Posterior cingulate gyrus (tissue), 11 donors: ENCODE measurements at places on chromosomes 3 and 15.

- no peak for DNase-seq
Observed at GRCh38 chr3:139238281-139239030, 105.4 kb upstream of the MRPS22 start.

- no peak for DNase-seq
Observed at GRCh38 chr3:184927796-184928315, 115.9 kb downstream of the VPS8 start.

GRCh38 chr15:68052431-68052830, 1.7 kb upstream of the PIAS1 start:
- DNase-seq, result no peak

DNA sequence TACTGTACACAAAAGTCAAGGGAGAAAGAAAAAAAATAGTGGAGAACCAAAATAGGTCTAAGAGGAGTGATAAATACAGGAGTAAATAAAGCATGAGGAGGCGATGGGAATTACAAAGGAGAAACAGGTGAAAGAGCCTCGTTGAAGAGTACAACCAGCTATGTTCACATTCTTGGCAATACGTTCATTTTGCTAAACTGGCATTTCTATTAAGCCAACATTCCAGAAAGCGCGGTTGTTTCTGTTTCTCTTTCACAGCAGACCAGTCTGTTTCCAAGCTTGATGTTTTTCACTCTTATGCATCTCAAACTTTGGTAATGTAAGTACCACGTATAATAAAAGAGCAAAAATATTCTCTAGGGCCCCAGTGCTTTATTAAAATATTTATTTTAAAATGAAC, 74.5 kb downstream of the NSUN3 start:
- no peak for DNase-seq

- no peak for DNase-seq
Observed at GRCh38 chr3:179450261-179450701, 989 bp downstream of the GNB4 start.

DNA sequence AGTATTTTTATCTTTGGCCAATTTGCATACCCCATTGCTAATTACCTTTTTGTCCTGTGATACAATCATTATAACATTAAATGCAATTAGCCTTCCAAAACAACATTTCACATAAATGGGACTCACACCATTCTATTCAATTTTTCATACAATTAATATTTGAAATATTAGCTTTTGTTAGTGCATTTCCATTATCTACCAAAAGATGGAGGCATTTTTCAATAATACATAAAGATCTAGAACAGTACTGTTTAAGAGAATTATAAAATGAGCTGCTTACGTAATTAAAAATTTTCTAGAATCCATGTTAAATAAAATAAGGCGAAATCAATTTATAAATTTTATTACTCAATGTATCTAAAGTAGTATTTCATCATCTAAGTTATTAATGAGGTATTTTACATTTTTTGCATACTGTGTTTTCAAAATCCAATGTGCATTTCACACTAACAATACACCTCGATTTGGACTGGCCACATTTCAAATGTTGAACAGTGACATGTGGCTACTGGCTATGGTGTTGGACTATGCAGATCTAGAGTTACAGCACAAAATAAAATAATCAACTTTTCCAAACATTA, 74.3 kb downstream of the TJP1 start:
- DNase-seq, result no peak

DNA sequence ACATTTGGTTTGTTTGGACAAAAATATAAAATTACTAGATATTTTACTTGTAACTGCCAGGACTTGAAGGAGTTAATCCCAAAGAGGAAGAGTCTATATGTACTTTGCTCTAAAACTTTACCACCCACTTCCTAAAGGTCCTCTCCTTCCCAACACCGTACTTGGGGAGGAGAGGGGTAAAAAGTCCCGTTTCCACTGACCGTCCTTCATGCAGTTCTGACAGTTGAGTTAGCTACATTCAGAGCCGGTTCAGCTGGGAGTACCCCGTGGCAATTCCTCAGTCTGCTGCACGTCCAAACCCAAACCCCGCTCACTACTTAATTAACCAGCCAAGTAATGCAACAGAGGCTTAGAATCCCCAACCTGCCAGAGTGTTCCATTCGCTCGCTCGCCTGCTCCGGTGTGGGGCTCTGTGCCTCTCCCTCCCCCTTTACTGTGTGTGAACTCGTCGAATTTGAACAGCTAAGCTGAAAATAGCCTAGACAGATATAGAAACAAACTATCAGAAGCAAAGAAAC, 519.7 kb downstream of the FOXP1 start:
- DNase-seq, result peak; percentile 30

GRCh38 chr3:71088019-71088708, 495.4 kb downstream of the FOXP1 start:
- DNase-seq, result no peak

DNA sequence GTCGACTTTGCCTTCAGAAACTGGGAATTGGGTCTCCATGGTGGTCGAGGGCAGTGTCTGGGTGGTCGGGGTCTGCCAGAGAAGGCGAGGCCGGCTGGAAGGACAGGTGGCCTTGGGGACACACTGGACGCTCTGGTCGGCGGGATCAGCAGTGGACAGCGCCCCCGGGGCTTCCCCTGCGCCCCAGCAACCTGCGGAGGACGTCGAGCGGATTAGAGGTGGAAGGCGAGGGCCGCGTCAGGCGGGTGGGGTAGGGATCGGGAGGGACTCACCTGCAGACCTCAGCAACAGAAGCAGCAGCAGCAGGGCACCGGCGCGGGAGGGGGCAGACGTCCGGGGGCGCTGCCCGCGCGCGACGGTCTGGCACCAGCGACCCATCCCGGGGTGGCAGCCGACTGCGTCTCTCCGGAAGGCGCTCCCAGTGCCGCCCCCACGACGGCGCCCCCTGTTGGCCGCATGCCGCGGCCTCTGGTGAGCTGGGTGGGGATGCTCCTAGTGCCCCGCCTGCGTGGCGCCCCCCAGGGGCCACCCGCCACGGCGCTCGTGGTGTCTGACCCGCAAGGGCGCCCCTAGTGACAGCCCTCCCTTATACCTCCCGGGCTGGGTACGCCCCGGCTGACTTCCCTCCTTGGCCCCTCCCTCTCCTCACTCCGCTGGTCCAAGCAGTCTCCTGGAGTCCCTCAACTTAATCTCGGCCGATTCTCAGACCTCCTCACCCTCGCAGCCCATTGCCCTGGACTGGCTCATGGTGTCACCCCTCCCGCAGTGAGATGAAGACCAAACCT, at the start of gene PRSS50:
Gene PRSS50 (minus strand): TSS at position 423 of the 785 bp plus-strand sequence. CDS start 45 bp downstream, at position 378.
- DNase-seq, result no peak
